ENCODE measurements at places on chromosomes 12 and 14.

DNA sequence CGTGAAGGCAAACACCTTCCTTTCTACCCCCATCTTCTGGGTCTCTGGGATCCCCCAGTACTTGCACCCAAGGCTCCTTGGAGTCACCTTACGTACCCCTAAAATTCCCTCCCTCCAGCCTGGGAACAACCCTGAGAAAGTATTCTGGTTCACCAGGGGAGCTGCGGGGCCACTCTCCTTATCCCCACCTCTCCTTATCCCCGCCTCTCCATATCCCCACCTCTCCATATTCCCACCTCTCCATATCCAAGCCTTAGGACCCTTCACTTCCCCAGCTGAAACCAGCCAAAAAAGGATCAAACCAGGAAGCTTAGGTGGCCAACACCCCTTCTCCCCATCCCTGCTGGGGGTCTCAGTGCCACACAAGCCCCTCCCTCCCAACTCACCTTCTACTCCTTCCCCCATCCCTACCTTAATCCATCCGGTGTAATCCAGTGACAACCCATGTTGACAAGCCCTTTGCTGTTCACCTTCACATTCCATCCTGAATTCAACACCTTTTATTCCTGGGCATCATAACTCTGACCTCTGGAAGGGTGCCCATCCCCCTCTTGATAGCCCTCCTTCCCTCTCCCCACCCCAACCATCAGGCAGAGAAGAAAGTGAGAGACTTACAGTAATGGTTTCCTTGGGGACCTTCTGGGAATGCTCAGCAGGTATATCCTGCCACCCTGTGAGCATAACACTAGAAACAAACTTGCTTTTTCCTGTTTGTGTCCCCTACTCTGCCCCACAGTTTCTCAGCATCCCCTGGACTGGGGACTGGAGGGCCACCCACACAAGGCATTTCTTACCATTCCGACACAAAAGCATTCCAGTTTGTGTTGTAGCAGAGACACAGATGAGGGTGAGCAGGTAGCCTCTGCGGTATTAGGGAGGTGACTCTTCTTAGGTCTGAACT lies 1.6 kb upstream of the MSI1 start:
- DNase-seq: no peak

DNA sequence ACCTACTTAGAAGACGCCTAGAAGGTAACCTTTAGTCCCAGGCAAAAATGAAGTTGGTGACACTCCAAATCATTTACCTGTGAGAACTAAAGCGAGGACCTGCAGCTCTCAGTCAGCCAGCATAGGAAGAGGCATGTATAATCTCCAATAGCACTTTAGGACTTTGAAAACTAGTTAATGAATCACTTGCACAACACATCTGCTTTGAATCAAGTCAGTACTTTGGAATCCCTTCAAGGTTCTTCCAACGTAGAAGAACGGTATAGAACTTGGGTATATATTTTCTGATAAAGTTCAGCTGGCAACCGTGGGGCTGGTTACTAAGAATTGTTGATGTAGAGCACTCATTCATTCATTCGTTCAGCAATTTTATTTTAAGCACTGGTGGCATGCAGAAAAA lies 251.9 kb downstream of the TMEM132D start:
- no peak for DNase-seq

- DNase-seq: peak; percentile 10
Observed at GRCh38 chr14:53663709-53664108, 292.9 kb downstream of the BMP4 start.

DNA sequence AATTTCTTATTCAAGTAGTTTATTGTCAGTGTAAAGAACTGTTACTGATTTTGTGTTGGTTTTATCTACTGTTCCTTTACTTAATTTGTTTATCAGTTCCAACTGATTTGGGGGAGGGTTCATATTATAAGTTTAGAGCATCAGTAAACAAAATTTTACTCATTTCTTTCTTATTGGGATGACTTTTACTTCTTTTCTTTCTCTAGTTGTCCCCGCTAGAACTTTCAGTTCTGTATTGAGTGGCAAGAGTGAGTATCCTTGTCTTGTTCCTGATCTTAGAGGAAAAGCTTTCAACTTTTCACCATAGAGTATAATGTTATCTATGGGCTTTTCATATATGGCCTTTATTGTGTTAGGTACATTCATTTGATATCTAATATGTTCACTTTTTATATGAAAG lies 584.1 kb downstream of the LRFN5 start:
- DNase-seq: no peak

- DNase-seq: no peak
Observed at GRCh38 chr14:31576949-31577348, 15.7 kb downstream of the NUBPL start.

GRCh38 chr14:43697003-43697402 lies 810.1 kb downstream of the FSCB start:
- DNase-seq: no peak

DNA sequence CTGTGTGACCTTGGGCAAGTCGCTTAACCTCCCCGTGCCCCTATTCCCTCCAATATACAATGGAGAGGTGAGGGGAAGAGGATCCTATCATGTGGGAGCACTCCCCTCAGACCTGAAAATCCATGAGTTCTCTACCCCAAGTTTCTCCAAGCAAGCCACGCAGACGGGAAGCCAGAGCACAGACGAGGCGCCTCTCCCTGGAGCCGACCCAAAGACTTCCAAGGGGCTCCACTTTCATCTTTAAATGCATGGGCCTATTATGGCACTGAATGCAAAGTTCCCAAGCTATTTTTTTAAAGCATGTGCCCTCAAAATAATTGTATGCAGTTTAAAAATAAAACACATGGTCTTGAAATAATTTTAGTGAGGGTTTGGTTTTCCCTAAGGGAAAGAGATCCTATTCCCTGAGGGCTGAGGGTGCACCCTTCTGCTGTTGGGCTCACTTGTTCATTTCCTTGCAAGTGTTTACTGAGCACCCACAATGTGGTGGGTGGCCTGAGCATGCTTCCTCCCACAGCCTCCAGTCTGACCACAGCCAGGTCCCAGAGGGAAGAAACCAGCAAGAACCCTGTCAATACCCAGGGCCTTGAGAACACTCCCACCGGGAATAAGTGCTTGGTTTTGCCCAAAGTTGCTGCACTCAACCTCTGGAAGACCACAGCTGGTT lies 14.6 kb downstream of the CMKLR1 start:
- no peak for DNase-seq

DNA sequence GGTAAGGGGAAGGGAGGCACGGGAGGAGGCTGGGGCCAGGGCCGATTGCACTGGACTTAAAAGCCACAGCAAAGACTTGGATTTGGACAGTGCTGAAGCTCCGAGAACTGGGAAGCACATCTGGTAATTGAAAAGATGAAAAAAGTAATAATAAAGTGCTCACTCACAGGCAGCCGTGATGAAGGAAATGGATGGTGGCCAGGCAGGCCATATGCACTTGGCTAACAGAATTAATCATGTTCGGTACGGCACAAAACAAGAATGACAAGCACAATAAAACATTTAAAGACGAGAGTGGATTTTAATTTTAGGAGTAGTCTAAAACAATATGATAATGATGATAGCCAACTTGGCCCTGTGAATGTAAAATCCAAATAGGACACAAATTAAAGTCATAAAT lies 154.3 kb downstream of the VRK1 start:
- DNase-seq: no peak

- peak; percentile 49 for DNase-seq
Observed at GRCh38 chr12:56220611-56221231, 1.0 kb downstream of the RNF41 start.

- DNase-seq: no peak
Observed at GRCh38 chr12:43148691-43149090, 403.3 kb downstream of the ADAMTS20 start.

- no peak for DNase-seq
Observed at GRCh38 chr12:57149245-57149900, 2.0 kb upstream of the LRP1-AS start.

- DNase-seq: no peak
Observed at GRCh38 chr12:43038991-43039390, 449.4 kb upstream of the PRICKLE1 start.

GRCh38 chr12:49264466-49264872 lies 413 bp upstream of the TUBA1C start:
- DNase-seq: no peak

- no peak for DNase-seq
Observed at GRCh38 chr12:48629541-48629940, 52.5 kb downstream of the KANSL2 start.

- DNase-seq: no peak
Observed at GRCh38 chr14:96455588-96455987, 46.6 kb upstream of the PAPOLA start.

GRCh38 chr12:115322275-115322674 lies 638.3 kb upstream of the TBX3 start:
- DNase-seq: no peak

GRCh38 chr14:24309538-24310264 lies at the start of gene LTB4R2:
Gene LTB4R2, plus strand, starts transcription at chr14:24310140. Its CDS starts 525 bp downstream, at chr14:24310665.
- DNase-seq: no peak

DNA sequence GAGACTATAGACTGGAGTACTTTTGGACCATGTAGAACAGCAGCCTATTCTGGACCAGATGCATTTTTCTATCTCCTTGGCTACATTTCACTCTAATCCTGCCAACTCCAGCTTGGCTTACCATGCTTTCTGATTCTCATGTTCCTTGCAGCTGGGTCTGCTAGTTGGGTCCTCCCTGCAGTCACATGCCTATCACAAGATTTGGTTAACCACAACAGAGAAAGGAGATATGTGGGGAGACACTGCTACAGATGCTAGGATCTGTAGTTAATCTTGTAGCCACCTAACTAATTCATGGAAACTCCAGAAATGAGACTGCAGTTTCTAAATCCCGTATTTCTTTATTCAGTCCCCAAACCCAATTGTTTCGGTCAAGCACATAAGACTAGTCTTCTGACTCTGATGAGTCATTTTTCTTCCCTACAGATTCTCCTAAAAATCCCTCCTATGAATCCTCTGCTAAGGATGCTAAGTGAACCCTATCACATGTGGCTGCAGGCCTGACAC lies 410.6 kb downstream of the DAD1 start:
- DNase-seq: no peak

DNA sequence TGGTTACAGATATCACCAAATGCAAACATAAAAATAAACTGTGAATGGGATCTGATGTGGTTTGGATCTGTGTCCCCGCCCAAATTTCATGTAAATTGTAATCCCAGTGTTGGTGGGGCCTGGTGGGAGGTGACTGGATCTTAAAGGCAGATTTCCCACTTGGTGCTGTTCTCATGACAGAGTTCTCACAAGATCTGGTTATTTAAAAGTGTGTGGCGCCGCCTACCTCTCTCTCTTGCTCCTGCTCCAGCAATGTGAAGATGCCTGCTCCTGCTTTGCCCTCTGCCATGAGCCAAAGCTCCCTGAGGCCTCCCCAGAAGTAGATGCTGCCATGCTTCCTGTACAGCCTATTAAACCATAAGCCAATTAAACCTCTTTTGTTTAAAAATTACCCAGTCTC lies 47.8 kb downstream of the SLC25A21 start:
- DNase-seq: no peak

- no peak for DNase-seq
Observed at GRCh38 chr12:66197495-66197921, 8.5 kb downstream of the IRAK3 start.

- DNase-seq: no peak
Observed at GRCh38 chr12:12912711-12913110, 21.3 kb downstream of the GPRC5A start.

DNA sequence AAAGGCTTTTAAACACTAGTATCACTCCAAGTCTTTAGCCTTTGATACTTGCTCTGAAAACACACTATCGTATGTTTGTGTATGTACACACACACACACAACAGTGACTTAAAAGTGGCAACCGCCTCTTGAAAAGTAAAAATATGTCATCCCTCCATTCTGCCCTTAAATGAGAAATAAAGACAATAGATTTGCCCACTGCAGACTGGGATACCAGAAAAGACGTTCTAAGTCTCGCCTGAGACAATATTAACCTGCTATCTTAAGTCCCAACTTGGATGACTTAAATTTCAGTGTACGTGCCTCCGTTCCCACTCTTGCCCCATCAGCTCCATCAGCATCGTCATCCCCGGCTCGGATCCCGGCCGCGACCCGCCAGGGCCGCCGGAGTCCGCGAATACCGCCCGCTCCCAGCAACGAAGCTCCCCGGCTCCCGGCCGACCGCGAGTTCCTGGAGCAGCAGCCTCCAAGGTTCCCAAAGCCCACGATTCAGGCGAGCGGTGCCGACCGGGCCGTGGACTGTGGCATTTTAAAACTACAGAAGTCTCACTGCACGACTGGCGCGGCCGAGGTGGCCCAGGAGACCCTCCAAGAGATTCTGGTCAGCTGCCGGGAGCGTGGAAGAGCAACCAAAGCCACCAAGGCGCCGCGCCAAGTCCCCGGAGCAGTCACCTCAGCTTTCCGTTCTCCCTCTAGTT lies 2.8 kb upstream of the ARID2 start:
- DNase-seq: peak; percentile 19

GRCh38 chr12:94458877-94459727 lies 565 bp downstream of the CEP83 start:
- DNase-seq: peak; percentile 49

GRCh38 chr12:31659087-31659942 lies at the start of gene ETFBKMT:
Gene ETFBKMT, plus strand, starts transcription at chr12:31659688. Its CDS starts 2,266 bp downstream, at chr12:31661954.
- DNase-seq: peak; percentile 96

DNA sequence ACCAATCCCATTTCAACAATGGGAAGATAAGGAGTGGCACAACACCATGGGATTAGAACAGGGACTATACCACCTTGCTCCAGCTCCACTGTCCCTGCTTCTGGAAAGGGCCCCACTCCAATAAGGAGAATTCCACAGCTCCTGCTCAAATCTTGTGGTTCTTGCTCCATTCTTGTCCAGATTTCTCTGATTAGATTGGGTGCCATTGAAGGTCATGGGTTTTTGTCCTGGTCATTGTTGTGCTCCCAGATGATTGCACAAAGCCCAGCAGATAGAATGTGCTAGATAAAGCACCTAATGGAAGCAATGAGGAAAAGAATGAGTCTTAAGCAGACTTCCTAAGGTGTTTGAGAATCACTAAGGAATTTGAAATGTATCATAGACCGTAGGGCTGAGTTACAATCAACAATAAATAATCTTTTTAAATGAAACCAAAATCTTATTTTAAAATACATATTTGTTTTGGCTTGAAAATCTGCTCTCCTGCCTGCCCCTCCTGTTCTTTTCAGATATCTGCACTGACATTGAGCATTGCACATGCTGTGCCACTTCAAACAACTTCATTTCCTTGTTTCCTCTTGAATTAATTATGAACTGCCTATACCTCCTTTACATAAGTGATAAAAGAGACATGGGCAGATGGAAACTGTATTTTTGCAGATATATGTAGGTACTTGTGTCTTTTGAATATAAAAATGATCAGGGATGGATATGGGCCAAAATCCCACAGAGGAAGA lies 115.9 kb downstream of the FGD4 start:
- DNase-seq: no peak

DNA sequence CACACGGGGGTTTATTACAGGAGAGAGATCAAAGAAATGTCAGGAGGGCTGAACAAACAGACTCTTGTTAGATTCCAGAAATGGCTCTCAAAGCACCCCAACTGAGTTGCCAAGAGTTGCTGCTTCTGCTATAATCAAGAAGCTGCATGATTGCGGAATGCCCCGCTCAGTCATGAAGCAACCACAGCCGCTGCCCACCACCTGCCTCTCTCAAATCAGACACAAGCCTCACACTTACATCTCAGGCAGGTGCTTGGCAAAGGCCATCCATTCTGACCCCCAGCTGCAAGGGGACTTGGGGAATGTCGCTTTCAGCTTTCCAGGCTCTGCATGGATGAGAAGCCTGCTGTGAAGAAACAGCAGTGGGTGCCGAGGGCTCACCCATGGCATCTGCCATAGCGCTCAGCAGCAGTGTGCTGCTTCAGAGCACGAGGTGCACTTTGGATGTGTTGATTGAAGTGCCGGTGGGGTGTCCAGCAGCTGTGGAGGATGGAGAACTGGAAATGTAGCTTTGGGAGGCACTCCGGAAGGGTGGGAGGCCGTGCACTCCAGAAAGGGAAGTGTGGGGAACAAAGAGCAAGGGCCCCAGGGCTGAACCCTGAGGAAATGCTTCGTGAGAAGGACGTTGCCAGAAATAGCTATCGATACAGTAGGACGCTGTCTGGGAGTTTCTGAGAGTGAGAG lies 37.7 kb downstream of the LRRC74A start:
- DNase-seq: no peak

Measured in HAP-1 (cell line).